ENCODE measurements at places on chromosomes 12 and 14.

DNA sequence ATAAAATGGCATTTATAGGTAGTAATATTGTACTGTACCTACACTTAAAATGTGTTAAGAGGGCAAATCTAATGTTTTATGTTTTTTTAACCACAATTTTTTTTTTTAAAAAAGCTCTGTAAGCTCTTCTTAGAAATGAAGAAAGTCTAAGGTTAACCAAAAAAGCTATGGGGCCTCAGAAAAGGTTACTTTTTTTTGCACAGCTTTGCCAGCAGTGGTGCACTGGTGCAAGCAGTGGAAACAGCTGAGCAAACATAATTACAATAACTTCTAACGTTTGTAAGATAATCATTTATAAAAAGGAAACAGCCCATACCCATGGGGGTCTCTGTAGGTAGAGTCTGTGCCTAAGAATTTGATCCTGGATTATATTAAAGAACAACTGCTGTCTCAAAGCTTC lies 85.1 kb upstream of the NID2 start:
- no peak for DNase-seq

GRCh38 chr14:103111232-103111868 lies 11.9 kb upstream of the TNFAIP2 start:
- DNase-seq = no peak

- no peak for DNase-seq
Observed at GRCh38 chr14:35855876-35856481, 29.8 kb downstream of the BRMS1L start.

DNA sequence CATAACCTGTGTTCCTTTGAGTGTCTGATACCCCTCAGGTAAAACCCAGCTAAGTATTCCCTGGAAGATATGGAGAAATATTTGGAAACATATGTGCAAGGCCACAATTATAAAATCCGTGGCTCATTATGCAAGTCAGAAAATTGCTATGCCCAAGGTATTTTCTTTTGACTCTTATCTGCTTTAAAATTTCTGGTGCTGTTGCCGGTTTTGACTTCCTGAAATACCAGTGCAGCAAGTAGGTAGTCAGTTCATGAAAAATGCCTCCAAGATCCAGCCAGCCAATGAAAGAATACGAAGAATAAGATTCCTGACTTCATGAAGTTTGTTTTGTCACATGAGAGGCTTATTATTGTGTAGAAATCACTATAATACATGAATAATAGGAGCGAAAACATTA lies 20.2 kb upstream of the FUT8 start:
- no peak for DNase-seq

GRCh38 chr12:11578461-11578993 lies 70.9 kb upstream of the ETV6 start:
- DNase-seq = no peak

GRCh38 chr14:105227346-105227745 lies 21.0 kb upstream of the BTBD6 start:
- no peak for DNase-seq

GRCh38 chr12:52993558-52993869 lies 12.7 kb upstream of the EIF4B start:
- no peak for DNase-seq

DNA sequence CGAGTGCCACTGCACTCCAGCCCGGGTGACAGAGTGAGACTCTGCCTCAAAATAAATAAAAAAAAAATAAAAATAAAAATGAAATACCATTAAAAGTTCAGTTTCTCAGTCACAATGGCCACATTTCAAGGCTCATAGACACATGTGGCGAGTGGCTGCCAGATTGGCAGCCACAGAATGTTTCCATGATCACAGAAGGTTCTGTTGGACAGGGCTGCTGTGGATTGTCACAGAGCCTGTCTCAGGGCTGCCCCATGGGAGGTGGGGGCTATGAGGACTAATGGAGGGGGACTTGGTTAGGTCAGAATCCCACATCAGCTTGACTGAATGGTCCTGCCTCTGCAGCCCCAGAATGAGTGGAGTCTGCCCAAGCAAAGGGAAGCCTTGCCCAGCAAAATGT lies 3.8 kb upstream of the PLA2G1B start:
- DNase-seq = no peak

DNA sequence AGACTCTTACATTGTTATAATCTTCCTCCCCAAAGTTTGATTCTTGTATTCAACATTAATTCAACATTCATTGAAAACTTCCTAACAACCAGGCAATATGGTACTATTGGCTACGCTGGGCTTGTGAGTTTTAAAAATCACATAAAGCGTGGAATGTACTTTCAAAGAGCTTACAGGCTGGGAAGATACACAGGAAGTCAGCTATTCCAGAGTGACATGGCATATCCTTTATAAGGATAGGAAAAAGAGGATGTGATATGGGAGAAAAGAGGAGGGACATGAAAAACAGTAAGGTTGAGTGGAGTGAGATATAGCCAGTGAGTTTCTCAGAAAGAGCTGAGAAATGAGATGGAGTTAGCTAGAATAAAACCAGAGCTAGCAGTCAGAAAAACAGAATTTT lies 103.6 kb upstream of the ATF7IP start:
- no peak for DNase-seq

- DNase-seq = no peak
Observed at GRCh38 chr14:65492266-65492665, 79.7 kb downstream of the FUT8 start.

- DNase-seq = no peak
Observed at GRCh38 chr14:56709201-56709600, 101.1 kb downstream of the OTX2 start.

- DNase-seq = no peak
Observed at GRCh38 chr12:44570036-44570583, 306.0 kb downstream of the NELL2 start.

- no peak for DNase-seq
Observed at GRCh38 chr14:99182548-99183250, 89.3 kb downstream of the BCL11B start.
